Stimulated activated CD8-positive, alpha-beta memory T cell treated with anti-CD3 and anti-CD28 coated beads, Interleukin-15, amount 100 ng/mL, for 24 hours (primary cell): ENCODE measurements at places on chromosomes 2 and 18.

DNA sequence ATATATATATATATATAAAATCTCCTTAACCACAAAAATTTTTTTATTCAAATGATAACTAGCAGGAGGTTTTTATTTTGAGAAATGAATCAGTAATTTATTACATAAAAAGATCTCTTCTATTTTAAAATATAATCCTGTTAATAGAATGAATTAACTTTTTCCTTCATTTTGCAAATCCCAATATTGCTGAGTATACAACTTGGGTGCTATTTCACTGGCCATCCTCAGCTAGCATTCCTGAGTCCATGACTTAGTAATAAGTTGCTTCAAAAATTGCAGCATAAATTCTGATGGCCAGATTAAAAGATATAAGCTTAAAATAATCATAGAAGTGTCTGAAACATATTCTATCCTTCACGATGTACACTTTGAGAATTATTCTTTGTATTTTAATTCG lies 155.6 kb downstream of the FSIP2 start:
- no peak for DNase-seq

DNA sequence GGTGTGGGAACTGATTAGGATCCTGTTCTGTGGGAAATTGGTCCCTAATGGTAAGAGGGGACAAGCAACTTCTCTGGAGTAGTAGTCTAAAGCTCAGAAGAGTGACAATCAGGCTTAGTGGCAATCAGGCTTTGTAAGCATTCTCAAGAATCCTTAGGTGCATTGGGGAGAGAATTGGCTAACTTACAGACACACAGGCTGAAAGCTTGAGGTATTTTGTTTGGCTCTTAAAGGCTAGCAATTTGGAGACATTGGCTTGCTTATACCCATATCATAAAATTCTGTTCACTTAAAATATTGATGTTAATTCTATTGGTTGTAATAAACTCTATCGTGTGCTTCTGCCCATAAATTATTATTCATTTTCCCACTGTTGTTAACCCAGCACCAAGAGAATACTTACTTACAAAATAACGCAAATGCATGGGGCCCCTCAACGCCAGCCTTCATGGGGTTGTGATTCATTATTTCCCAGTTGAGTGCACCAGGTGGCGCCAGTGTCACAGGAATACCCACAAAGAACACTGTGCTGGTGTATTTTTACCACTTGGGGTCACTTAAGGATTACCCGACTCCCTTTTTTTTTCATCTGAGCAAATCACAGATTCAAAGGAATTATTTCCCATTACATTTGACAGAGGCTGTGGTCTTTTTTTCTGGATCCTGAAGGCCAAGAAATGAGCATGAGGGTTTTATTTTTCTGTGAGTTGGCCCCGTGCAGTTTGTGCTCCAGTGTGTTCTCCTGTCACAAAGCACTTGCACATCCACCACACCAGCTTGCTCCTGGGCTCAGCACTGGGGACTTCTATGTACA lies 45.5 kb downstream of the DDX1 start:
- no peak for DNase-seq

- no peak for DNase-seq
These were observed 291.1 kb downstream of the SLC8A1 start for GRCh38 chr2:40160751-40161218.

GRCh38 chr2:233011702-233012131 lies 1.3 kb downstream of the NGEF start:
- no peak for DNase-seq

DNA sequence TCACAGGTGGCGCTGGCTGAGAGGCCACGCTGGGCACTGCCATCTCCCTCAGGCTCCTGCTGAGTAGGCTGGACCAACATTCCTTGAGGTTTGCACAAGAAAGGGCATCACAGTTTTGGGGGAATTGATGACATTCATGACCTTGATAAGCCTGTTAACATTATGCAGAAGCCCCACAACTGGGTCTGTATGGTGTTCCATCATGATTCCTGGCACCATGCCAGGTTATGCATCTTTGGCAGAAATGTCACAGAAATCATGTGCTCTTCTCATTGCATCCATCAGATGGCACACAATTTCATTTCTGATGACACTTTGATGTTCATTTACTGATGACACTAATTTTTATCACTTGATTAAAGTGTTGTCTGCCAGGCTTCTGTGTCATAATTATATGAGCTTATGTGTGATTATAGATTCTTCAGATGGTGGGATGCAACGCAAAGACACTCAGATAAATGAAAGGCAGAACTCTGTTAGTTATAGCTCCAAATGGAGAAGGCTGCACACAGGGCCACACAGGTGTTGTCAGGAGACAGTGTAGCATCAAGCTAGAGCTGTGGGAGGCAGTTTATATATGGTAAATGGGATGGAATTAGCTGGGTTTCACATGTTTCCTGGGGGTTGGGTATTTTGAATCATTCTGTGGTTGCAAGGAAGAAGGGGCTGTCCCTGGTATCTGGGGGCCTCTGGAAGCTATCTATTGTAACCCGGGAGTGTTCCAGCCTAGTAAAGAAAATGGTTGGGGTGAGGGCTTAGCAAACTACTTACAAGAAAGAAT lies 191.3 kb downstream of the SLC39A10 start:
- no peak for DNase-seq

DNA sequence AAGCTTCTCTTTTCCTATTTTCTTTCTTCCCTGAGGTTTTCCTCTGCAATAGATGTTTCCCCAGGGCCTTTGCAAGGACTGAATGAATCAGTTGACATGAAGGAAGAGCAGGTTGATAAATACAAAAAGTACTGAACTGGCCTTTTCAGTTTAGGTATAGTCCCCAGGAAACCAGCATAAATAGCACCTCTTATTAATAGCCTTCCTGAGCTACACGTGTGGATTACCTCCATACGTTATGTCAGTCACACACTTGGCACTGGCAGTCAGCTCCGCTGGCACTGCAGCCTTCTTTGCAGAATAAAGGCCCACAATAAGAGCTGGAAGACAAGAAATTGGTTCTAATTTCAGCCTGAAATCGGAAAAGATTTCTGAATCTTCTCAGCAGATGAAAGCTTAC lies 60.7 kb downstream of the KCTD18 start:
- no peak for DNase-seq

DNA sequence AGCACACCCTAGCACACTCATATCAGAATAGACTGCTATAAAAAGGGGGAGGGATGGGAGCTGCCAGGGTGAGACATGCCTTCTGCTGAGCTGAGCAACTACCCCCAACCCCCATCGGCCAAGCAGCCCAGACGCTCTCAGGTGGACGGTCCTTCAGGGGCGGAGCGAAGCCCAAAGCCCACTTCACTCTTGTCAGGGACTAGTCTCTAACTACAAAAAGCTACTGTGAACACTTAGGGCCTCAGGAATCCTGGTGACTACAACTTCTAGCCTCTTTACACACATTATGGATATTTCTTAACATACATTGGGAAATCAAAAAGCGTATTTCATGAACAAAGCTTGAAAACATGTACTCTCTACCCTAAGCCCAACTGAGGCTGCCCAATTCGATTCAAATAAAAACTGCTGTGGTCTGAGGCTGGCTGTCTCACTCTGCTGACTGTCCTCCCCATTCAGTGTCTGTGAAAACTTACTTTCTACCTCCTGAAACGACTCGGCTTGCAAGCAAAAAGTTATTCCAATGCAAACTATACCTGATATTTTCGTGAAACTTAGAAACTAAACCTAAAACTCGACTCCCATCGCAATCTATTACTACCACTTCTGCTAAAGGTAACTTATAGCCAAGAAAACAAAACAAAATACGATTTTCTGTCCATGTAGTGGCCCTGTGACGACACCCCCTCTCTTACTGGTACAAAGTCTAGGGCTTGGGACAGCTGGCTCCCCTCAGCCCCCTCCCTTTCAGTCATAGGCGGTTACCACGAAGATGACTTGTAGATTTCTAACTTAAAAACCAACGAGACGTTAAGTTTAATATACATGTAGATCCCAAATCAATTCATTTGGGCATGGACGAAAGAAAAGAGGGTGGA lies 1.2 kb downstream of the SERTAD2 start:
- DNase-seq: no peak

GRCh38 chr2:68514316-68514929 lies 47.0 kb downstream of the APLF start:
- no peak for DNase-seq

GRCh38 chr2:28661589-28662001 lies 90.0 kb upstream of the PPP1CB start:
- no peak for DNase-seq

GRCh38 chr2:223048519-223048918 lies 3.5 kb upstream of the KCNE4 start:
- DNase-seq: no peak

- no peak for DNase-seq
These were observed 421 bp upstream of the FAM171B start for GRCh38 chr2:186693446-186693832.

DNA sequence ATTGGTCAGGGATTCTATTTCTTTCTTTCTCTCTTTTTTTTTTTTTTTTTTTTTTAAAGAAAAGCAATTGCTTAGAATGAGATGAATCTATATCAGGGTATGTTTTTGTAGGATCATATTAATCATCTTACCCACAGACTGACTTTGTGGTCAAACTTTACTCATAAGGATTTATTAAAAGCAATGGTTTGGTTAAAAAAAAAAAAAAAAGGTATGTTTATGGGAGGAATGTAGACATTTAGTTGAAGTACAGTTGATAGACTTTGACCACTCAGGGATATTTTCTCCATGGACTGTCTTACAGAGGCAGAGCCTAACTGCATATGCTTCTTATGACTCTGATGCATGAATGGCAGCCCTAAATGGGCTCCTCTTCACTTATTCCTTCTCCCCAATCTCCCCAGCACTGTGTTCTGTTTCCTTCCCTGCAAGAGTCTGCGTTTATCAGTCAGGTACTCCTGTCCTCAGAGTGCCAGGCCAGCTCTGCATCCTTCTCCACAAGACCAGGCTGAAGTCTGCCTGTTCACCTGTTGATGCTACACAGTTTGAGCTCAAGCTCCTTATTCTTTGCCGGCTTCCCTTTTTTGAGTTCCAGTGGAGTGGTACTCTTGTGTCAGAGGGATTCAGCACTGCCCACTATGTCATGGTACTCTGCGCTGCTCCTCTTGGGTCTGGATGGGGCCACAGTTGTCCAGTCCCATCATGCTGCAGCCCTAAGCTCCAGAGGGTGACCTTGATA lies 24.3 kb downstream of the CRIM1 start:
- DNase-seq: no peak

- no peak for DNase-seq
These were observed 646.7 kb upstream of the ZNF804A start for GRCh38 chr2:183951630-183952029.
